ENCODE measurements at places on chromosomes 3 and 15.

- no peak for DNase-seq
Observed at GRCh38 chr3:61535826-61536225, 25.5 kb upstream of the PTPRG start.

DNA sequence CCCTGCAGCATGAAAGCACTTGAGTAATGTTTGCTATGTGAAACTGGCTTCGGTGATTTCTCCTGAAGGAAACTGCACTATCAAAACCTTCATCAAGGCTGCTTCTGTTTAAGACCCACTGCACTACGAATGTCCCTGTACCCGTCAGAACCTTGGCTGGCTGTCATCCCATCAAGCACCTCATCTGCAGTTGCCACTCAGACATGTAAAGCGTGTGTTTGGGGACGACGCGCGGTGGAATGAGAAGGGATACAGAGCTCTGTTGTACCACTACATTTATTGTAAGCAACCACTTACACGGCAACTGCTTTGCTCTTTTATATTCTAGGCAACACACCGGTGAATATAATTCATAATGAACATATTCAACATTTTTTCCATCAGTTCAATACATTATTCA lies 147.6 kb downstream of the TIGIT start:
- no peak for DNase-seq

- no peak for DNase-seq
Observed at GRCh38 chr15:81254916-81255290, 58.2 kb downstream of the IL16 start.

DNA sequence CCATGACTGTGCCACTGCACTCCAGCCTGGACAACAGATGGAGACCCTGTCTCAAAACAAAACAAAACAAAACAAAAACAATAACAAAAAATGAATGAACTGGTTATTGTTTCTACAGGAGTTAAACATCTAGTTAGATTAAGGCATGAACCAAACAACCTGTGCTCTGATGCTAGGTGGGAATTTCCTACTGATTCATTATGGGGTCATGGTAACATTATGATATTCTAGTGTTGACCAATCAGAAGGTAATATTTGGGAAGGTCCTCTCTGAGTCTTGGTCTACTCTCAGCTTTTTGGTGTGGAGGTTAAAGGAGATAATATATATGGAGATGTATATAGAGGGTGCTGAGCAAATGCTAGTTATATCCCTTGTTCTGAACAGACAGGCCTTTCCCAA lies 37.6 kb downstream of the MCF2L2 start:
- DNase-seq: no peak

DNA sequence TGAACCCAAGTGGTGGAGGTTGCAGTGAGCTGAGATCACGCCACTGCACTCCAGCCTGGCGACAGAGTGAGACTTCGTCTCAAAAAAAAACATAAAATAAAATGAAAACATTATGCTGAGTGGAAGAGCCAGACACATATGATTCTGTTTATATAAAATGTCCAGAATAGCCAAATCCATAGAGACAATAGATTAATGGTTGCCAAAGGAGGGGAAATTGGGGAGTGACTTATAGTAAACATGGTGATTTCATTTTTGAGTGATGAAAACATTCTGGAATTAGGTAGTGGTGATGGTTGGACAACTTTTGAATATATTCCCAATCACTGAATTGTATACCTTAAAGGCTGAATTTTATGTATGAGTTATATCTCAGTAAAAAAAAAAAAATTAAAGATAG lies 172.0 kb upstream of the BFSP2 start:
- DNase-seq: no peak

- no peak for DNase-seq
Observed at GRCh38 chr15:36784717-36785116, 205.3 kb downstream of the CDIN1 start.

GRCh38 chr15:38652183-38652794 lies 87.7 kb upstream of the RASGRP1 start:
- DNase-seq: no peak

GRCh38 chr3:15049584-15049983 lies 15.5 kb downstream of the MRPS25 start:
- DNase-seq: no peak

DNA sequence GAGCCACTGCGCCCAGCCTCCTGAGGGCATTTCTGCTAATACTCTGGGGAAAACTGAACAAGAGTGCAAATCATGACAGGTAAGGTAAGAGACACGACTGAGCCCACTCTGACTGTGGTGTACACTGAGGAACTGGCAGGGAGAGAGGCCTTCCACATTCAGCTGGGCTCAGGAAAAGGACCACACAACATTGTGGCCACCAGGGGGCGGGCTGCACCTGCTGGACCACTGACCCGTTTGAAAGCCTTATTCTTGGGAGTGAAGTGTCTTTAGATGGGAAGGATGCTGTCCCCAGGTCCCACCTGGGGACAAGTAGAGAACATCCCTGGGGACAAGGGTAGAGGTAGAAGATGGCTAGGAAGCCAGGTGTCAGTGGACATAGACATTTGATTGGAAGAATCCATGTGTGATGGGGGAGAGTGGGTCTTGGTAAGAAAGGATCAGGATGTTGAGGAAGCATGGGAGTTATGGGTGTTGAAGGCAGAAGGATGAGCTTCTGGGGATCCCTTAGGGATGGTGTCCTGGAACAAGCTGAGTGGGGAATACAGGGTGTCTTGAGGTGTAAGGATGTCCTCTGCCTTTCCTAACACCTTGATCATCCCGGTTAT lies 6.2 kb upstream of the CTDSPL start:
- DNase-seq: peak; percentile 60

DNA sequence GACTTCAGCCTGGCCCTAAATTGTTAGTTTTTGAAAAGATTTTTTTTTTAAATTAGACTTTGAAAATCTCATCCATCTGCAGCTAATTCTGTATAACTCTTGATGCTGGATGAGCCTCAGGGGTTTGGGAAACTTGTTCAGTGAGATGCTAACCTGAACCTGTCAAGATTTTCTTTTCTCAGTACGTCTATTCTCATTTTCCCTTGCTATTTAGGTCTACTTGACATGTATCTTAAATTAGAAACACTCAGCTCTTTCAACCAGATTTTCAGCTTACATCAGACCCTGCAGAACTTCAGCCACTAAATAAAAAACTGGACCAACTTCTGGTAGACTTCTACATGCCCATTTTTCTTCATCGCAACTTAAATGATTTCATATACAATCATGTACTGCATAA lies 61.4 kb downstream of the MFSD1 start:
- DNase-seq: no peak

DNA sequence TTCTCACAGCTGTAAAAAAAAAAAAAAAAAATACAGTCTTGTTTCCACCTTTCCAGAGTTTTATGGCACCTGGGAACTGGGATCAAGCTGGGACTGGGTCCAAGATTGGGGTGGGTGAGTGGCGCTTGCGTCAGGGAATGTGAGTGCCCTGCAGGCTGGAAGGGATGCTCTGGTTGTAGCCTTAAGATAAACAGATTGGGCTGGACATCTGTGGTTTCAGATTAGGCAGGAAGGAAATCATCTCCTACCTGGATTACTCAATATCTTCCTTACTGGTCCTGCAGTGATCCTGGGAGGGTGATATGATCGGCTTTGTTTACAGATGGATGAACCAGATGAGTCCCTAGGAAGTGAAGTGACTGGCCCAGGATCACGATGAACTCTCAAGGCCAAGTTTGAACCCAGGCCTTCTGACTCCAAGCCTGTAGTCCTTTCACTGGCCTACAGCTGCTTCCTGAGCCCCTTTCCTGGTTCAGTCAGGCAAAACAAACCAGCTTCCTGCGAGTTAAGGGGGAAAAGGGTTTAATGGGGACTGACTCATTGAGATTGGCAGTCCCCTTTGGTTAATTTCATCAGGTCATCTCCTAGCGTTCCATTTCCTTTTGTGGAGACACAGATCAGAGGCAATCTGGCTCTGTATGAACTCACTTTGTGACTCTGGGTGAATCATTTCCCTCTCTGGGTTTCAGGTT lies 179.8 kb downstream of the THSD4 start:
- DNase-seq: peak; percentile 74

GRCh38 chr3:195230244-195230643 lies 40.7 kb downstream of the XXYLT1 start:
- DNase-seq: no peak

- DNase-seq: no peak
Observed at GRCh38 chr3:37863949-37864822, 2.5 kb downstream of the CTDSPL start.

DNA sequence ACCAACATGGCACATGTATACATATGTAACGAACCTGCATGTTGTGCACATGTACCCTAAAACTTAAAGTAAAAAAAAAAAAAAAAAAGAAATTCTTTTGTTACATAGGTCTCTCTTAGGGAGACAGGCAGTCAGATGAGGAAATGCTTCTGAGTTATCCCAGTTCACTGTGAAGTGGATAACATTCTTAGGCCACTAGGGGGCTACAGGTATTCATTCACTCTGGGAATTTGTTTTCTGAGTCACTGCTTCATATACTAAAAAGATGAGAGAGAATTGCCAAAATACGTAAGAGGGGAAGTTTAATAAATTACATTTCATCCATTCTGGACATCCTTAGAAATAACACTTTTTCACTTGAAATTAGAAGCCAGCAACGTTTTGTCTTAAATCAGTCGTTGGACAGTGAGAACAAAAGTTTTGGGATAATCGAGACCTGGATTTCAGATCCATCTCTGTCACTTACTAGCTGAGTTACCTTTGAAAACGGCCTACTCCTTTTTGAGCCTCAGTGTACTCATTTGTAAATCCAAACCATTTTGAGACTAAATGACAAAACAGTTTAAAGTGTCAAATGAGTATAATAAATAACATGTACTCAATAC lies 738.4 kb upstream of the ALCAM start:
- DNase-seq: no peak

- DNase-seq: no peak
Observed at GRCh38 chr3:110743202-110743601, 328.4 kb upstream of the NECTIN3 start.

DNA sequence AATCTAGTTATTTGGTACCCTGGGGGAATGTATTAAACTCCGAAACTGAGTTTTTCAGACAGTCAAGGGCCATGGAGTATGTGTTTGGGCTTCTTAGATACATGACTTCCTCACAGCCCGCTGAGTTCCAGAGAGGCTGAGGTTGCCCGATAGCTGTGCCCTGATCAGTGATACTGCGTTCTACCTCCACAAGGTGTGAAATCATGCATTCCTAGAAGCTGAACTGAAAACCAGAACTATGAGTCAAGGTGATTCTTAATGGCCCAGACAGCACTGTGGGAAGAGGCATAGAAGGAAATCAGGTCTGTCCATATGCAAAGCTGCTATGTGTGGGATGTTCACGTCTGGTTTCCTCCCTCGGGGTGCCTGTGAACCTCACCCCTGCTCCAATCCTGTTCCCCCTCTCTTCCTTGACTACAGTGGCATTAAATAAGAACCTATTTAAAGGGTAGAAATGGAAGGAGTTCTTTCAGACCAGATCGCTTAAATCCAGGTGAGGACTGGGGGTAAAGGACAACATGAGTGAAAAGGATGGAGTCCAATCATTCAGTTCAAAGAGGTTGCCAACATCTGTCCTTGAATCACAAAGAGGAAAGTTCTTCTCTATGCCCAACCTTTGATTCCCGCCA lies 74.3 kb downstream of the MYO1E start:
- DNase-seq: no peak

GRCh38 chr15:88098361-88098760 lies 158.2 kb downstream of the NTRK3 start:
- DNase-seq: no peak

GRCh38 chr15:58957101-58957973 lies 23.9 kb upstream of the SLTM start:
- DNase-seq: peak; percentile 30

DNA sequence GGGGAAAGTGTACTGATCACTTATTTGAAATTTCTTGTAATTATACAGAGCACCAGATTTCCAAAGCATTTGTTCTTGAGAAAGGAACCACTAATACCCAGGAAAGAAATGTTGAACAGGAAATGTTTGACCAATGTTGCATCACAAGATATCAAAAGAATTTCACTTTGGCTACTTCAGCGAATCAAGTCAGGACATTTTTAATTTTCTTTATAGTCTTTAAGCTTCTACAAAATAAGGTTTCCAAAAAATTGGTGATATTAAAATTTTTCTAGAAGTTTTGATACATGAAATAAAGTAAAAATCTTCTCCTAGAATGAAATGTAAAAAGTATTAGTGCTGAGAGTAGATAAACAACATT lies 421.9 kb downstream of the MECOM start:
- DNase-seq: no peak

DNA sequence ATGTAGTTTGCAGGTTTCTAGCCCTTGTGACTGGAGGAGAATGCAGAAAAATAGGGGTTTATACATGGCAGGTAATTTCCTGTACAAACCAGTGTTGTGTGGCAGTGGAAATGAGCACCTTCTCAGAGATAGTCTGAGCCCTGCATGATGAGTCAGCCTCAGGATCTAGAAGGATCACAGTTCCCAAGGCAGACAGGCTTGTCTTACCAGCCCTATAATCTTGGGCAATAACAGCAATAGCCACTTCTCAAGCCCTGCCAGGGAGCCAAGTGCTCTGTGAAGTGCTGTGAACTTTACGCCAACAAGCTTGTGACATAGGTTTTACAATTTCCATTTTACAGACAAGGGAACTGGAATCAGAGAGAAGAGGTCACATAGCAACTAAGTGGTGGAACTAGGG lies 89.4 kb downstream of the CD47 start:
- DNase-seq: no peak
